ENCODE measurements at places on chromosomes 3 and 15. TPM values are rescaled to one million over a fixed set of nuclear protein-coding genes. Genes with fewer than 3 reads are reported as not detected.

DNA sequence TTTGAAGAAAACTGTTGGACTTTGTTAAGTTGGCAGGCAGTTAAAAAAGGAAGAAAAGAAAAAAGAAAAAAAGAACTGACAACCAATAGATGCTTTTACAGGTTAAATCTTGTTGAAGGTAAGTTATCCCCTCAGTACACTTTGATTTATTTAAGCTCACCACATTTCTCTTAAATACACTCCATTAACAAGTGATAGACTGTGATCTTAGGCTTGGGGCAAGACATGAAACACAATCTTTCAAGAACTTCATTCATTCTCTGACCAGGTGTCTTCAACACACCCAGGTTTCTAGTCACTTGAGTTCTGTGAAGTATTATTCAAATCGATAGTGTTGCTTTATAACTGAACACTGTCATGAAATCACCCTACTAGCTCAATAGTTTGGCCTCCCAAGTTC is 751.9 kb downstream of the ROBO1 start:
- no peak for DNase-seq

SUSD5 gene
- polyA plus RNA-seq: 1.8 TPM

IL17RD gene
- polyA plus RNA-seq: 1.4 TPM

DNA sequence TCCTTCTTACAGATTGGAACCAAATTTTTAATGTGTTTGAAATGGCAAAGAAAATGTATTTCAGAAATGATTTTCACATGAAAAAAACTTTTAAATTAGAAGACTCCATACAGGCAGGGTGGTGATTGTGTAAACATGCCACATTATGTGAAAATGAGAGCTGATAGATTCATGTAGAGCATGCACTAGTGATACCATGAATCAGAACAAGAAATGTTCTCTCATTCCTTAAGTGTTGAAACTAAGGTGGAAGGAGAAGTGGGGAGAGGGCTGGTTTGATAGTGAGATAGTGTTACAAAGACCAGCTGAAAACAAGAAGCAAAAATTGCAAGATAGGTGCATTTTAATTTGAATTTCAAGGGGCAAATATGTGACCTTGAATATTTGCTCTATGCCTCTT is 100.3 kb downstream of the CCNL1 start:
- no peak for DNase-seq

DNA sequence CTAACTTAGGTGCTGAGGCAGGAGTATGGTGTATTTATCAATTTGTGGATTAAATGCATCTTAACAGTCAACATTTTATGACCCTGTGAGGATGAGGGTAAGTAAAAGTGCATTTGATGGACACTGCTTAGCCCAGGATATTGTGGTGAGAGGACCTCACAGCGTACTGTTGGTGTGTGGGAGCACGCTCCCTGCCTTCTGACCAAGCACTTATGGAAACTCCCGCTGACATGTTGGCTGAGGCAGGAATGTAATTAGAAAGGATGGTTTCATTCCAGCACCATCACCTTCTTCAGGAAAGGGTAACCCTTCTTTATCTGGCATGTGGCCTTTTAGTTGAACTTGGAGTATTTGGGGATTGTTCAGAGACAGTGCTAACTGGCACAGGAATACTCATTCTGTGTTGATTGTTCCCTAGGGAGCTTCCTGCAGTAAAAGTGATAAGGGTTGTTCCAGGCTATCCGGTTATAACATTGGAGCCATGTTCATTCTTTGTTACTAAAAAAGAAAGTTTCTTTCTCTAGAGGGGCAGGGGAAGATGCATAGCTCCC is 11.7 kb upstream of the FSTL1 start:
- no peak for DNase-seq

KIF23 gene
- 14.6 TPM for polyA plus RNA-seq

- no peak for DNase-seq
These were observed 733.6 kb downstream of the PLOD2 start for GRCh38 chr3:145427355-145427754.

PRRT3 gene
- polyA plus RNA-seq: 4.2 TPM

- peak; percentile 66 for DNase-seq
These were observed 5.8 kb downstream of the PRRT3 start for GRCh38 chr3:9946112-9947024.

SPRED1 gene
- polyA plus RNA-seq: 15.1 TPM

GRCh38 chr3:132984181-132984580 is 54.0 kb upstream of the TMEM108 start:
- no peak for DNase-seq

DNA sequence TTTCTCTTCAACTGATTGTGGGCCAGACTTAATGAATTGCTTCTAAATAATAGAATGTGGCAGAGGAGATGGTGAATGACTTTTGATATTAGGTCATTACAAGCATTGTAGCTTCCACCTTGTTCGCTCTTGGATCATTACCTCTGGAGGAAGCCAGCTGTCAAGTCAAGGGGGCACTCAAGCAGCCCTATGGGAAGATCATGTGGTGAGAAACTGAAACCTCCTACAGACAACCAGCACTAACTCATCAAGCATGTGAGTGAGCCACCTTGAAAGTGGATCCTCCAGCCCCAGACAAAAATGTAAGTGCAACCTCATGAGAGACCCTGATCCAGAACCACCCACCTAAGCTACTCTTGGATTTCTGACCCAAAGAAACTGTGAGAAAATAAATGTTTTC is 109.8 kb upstream of the TBC1D5 start:
- no peak for DNase-seq
